ENCODE measurements at places on chromosomes 12 and 14. TPM values are rescaled to one million over a fixed set of nuclear protein-coding genes. Genes with fewer than 3 reads are reported as not detected.

The DAZAP2 gene
- 221 TPM for total RNA-seq

- no peak for DNase-seq
Measured at GRCh38 chr14:68801631-68802030, 8.8 kb upstream of the ZFP36L1 start.

- DNase-seq: no peak
Measured at GRCh38 chr12:92065018-92065499, 80.6 kb downstream of the BTG1 start.

- DNase-seq: peak; percentile 84
Measured at GRCh38 chr12:132429946-132430643, 59.9 kb upstream of the FBRSL1 start.

DNA sequence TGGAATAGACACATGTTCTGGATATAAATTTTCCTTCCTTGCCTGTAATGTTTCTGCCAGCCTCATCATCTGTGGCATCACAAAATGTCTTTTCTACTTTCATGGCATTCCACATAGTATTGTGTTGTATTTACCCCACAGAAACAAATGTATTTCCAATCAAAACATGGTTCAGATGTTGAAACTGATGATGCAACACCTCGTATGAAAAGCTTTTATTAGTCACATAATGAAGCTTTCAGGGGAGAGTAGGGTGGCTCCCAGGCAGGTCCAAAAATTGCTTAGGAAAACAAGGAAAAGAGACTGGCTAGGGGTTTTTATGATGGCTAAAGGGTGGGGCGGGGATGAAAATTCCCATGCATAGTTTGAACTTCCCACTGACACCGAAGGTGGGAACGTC, 29.1 kb upstream of the ZNF641 start:
- DNase-seq: no peak

- no peak for DNase-seq
Measured at GRCh38 chr12:31288381-31288780, 37.6 kb downstream of the SINHCAF start.

- DNase-seq: no peak
Measured at GRCh38 chr14:68683326-68683725, 109.5 kb downstream of the ZFP36L1 start.

DNA sequence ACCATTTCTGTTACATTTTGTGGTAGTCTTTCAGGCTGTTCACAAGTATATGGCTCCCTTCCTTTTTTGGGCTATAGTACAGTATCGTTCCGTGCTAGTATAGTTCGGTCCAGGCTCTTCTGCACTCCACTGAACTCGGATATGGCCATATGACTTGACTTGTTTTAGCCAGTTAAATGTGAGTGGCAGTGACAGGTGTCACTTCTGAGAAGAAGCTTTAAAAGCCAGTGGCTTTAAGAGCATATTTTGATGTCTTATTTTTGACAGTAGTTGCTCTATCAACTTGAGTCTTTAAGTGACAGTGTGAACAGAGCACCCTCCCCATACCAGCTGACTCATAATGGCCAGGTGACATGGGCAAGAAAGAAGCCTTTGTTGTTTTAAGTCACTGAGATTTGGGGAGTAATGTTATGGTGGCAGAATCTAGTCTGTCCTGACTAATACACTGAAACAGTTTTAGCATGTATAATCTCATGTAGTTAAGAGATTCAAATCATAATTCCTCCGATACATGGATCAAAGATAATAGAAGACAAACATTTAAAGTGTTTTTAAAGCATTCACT, 64.6 kb downstream of the ANO4 start:
- no peak for DNase-seq

DNA sequence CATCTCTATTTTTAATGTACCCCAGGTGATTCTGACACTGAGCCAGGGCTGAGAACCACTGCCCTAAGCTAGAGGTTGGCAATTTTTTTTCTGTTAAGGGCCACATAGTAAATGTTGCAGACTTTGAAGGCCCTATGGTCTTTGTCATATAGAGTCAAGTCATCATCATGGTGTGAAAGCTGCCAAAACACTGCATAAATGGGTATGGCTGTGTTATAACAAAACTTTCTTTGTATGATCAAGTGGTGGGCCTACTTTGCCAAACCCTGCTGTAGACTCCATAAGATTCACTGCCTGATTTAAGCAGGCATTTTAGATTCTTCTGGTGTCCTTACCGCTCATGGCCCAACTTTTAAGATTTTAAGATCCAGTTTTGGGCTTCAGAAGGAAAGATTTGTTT, 76.8 kb downstream of the CLMN start:
- no peak for DNase-seq

The PTGER2 gene
- 19.2 TPM for total RNA-seq

- DNase-seq: no peak
Measured at GRCh38 chr14:83908419-83908818, 1621.5 kb upstream of the FLRT2 start.

The CLEC1B gene
- 0.38 TPM for total RNA-seq

GRCh38 chr12:5083955-5084849, 40.5 kb downstream of the KCNA5 start:
- peak; percentile 42 for DNase-seq

The IL31 gene
- total RNA-seq: not detected

DNA sequence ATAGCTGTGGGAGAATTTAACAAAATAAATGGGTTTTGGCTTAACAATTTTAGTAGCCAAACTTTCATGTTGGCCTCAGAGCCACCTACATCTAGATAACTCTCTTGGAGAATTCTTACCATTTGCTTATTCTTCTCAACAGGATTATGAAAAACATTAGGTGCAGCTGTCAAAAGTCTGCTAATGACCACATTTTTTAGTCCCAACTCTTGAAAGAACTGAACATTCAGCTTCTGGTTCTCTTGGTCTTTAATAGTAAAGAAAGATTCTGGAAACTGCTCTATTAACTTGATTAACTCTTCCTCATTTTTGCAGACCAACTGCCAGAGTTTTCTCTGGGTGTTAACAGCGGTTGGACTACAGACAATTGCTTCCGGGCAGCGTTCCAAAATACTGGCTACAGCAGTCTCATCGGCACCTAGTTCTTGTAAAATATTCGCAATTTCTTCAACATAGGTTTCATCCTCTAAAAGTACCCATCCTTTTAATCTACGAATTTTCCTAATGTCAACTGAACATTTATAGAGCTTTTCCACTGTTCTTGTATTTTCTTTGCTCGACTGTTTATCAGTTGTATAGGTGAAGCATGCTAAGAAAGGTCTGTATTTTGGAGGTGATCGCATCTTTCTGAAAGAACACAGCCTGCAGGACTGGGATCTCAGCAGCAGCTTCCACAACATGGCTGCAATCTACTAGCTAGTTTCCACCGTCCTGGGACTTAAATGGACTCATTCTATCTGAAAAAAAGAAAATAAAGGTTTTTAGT, 8.7 kb downstream of the MTERF2 start:
- peak; percentile 50 for DNase-seq

The DBX2 gene
- total RNA-seq: not detected

DNA sequence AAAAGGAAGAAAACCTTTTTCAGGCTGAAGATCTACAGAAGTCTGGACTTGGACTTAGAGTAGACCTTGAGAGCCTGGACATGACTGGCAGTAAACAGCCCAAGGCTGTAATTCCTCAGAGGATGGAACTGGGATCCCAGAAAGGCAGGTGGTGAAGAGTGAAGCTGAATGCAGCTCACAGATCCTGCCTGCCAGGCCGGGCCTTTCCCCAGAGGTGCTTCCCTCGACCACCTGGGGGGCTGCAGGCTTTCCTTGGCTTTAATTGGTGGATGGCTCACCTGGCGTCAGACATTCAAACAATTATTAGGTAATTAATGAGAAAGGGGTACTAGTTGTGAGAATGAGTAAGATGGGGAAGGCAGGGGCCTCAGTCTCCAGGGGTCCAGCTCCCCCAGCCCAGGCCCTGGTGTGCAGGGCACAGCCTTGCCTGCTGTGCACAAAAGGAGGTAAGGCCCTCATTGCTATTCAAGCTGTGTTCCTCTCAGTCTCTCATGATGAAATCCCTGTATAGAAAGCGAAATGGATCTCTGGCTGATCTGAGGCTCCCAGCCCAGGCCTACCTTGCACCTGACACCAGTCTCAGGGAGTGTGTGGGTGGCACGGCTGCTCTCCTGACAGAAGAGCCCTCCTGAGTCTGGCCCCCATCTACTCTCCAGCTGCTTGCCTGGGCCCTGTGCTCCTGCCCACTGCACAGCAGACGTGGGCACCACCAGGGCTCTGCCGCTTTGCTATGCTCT, 63.0 kb upstream of the TCL1A start:
- no peak for DNase-seq

DNA sequence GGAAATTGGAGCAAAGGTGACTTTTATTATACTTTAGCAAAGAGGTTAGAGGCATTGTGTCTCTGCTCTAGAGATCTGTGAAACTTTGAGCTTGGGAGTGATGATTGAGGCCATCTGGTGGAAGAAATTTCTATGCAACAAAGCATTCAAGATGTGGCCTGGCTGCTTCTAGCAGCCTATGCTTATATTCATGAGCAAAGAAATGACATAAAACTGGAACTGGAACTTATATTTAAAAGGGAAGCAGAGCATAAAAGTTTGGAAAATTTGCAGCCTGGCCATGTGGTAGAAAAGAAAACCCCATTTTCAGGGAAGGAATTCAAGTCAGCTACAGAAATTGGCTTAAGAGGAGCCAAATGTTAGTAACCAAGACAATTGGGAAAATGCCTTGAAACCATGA, 70.4 kb downstream of the SDR9C7 start:
- no peak for DNase-seq

DNA sequence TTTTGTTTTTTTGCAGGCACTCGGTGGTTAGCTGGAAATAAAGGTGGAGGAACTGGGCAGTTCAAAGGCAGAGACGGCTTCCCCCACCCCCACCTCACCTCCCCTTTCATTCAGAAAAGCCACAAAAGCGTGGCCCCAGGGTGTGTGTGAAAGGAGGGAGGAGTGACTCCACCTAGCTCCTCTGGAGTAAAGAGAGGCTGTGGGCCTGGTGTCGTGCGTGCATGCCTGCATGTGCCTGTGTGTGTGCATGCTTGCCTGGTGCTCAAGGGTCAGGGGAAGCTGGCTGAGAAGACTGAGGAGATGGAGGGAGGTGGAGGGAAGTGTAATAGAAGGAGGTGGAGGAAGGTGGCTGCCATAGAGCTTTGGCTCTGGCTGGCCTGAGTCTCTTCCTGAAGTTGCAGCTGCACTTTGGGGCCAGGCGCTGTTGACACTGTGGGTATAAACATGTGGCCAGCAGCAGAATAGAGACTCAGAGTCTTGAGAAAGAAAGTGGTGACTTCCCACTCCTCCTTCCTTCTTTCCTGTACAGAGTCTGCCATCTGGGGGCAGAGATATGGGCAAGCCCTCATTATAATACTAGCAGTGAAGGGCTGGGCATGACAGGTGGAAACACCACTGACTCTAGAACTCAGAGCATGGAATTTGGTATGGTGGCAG, 36.9 kb upstream of the SINHCAF start:
- DNase-seq: no peak

The SLC6A12 gene
- 4.7 TPM for total RNA-seq

Data from left lung (tissue), 14 donors.